ENCODE measurements at places on chromosomes 11 and 22.

- no peak for DNase-seq
Measured at GRCh38 chr11:96576383-96576782, 186.6 kb downstream of the JRKL start.

DNA sequence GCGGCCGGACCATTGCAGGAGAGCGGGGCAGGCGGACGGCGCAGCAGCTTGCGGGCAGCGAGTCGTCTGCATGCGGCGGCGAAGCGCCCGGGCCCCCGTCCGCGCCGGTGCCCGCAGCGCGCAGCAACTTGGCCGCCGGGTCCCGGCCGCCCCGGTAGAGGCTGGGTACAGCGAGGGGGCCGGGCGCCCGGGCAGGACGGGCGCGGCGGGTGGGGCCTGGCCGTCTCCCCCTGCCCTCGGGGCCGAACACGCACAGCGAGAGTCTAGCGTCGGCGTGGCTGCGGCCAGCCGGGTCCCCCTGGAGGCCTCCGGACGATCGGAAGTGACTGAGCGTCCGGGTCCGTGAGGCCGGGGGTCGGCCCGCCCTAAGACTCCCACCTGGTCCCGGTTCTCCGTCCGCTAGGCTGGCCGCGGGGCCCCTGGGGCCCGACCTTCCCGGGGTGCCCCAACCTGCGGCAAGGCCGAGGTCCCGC, 775 bp upstream of the TRABD start:
- DNase-seq: no peak

DNA sequence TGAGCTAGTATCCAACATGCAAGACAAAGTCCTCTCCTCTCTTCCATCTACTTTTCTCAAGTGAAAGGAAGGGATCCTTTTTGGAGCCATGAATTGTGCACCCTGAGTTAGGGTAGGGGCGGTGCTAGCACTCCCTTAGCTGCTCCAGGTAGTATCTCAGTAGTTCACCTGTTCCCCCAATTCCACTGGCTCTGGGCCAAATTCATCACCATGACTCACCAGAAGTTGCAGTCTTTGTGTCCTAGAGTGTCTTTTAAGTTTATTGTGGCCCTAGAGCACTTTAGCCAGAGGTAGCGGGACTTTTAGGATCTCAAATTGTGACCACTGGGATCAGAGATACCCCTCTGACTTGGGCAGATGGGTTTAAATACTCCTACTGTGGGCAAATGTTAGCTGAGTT, 398.6 kb upstream of the ANO5 start:
- no peak for DNase-seq

DNA sequence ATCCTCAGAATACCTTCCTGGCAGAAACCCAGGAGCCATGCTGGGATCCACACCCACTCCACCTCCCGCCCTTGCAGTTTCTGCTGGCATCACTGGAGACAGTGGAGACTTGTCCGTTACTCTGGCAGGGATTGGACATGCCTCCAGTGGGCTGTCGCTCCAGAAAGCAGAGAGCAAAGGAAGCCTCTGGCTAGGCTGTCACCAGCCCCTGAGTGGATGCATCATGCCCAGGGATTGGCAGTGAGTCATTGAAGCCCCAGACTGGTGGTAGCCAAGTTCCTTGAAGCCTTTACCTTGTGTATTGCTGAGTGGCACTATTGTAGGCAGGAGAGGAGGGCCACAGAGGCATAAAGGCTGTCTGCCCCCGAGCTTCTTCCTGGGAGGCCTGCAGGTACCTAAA, 34.8 kb upstream of the E2F8 start:
- no peak for DNase-seq

DNA sequence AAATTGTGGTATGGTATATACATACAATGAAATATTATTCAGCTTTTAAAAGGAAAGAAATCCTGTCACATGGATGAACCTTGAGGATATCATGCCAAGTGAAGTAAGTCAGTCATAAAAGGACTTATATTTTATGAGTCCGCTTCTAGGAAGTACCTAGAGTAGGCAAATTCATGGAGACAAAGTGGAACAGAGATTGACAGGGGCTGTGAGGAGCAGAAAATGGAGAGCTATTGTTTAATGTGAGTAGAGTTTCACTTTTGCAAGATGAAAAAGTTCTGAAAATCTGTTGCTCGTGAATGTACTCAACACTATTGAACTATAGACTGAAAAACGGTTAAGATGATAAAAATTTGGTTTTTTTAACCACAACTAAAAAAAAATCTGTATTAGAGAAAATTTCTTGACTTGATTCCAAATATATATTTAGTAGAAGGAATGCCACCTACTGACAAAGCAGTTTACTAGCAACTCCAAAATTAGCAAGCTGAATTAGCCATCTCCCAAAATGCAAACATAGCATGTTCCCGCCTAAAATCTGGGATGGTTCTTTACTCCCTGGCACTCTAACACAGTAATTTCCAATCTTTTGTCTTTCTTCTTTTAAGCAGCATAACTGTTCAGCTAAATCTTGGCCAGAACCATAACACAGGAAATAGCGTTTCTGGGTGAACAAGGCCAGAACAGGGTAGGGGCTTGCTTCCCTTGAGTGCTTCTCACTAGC, 1.5 kb downstream of the UFD1 start:
- DNase-seq: no peak

GRCh38 chr11:110323786-110324185, 27.4 kb upstream of the RDX start:
- DNase-seq: peak; percentile 59

- no peak for DNase-seq
Measured at GRCh38 chr22:23093051-23093788, 22.9 kb downstream of the GNAZ start.

DNA sequence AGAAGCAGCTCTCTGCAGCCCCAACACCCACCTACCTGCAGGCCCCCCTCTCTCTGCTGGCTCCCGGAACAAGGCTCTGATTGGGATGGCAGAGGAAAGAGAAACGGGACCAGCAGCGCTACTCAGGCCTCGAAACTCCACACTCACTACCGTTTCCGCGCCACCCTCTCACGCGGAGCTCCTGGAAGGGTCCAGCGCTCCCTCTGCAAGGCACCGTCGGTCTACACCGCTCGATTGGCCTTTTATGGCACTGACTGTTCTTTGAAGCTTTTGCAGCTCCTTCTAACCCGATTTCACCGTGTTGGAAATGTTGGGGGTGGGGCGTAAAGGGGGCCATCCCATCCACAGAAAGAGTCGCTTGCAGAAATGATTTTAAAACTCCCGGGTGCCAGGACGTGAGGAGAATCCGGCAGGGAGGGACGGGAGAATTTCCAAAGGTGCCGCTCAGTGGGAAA, 323 bp upstream of the PANX1 start:
- DNase-seq: no peak

GRCh38 chr11:85526564-85526963, 100.6 kb downstream of the DLG2 start:
- no peak for DNase-seq

GRCh38 chr11:130042093-130042591, 27.6 kb upstream of the APLP2 start:
- no peak for DNase-seq

DNA sequence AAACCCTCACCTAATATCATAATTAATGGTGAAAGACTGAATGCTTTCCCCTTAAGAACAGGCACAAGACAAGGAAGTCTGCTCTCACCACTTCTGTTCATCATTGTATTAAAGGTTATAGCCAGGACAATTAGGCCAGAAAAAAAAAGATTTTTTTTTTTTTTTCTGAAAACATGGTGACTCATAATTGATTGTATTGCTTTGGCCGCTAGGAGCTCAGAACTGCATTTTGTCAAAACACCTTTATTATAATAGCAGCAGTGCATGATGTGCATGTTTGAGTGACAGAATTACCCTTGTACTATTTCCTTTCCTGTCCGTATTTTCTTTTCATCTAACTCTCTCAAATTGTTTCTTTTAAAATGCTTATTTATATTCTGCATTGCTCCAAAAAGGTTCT, 98.1 kb downstream of the RNF169 start:
- DNase-seq: no peak

DNA sequence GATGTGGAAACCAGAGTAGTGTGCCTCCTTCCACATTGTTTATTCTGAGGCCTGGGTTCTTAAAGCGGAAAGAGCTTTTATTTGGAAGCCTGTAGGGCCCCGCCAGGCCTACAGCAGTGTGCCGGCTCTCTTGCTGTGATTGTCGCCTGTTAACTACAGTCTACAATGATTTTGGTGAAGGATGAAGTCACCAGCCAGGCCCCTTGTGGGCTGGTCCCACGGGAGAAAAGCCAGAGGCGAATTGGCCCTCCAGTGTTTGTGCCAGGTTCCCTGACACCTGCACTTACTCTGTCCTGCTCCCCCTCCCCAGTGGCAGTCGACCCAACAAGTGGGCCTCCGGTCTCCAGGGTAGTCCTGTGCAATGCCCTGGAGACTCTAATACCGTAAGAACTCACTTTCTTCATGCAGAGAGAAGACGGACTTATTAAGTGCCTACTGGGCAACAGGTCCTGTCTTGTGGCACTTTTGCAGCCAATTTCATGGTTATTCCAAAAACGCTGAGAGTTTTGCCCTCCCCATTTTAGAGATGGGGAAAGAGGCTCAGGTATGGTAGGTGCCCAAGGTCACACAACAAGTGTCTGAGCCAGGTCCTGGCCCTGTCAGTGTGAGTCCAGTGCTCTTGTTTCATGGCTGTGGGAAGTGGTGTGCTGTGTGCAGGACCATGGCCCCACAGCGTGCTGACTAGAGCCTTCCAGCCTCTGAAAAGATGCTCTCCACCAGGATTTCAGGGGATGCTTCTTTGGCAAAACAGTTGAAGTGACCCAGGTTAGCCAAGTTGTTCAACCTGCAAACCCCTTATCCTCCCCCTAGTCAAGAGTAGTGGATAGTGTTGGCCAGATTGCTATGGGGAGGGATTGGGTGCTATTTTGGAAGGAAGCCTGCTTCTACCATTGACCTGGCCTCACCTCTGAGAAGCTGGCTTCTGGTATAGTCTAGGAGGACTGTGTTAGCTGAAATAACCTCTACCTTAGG, 1.4 kb downstream of the MICAL2 start:
- no peak for DNase-seq

DNA sequence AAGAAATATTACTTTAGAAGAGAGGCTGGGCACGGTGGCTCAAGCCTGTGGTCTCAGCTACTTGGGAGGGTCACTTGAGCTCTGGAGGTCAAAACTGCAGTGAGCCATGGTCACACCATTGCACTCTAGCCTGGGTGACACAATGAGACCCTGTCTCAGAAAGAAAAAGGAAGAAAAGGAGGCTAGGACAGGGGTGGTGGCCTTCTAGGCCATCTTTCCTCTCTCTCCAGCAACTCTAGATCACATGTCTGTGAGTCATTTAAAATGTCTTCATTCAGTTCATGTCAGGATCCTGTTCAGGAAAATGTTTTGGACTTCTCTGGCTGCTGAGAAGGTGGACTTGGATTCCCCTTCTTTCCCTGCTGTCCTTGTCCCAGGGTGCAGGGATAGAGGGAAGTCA, 53.3 kb downstream of the PPFIA1 start:
- DNase-seq: no peak

GRCh38 chr11:1530686-1531448, 41.2 kb downstream of the DUSP8 start:
- no peak for DNase-seq

GRCh38 chr11:60985991-60986915, 14.8 kb downstream of the CD6 start:
- no peak for DNase-seq

DNA sequence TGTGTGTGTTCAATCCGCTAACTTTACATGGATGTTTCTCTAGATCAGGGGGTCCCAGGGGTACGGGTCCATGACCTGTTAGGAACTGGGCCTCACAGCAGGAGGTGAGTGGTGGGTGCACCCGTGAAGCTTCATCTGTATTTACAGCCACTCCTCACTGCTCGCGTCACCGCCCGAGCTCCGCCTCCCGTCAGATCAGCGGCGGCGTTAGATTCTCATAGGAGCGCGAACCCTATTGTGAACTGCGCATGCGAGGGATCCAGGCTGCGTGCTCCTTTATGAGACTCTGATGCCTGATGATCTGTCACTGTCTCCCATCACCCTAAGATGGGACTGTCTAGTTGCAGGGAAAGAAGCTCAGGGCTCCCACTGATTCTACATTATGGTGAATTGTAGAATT, 31.9 kb downstream of the MRGPRD start:
- no peak for DNase-seq

GRCh38 chr22:25402160-25402500, 162.3 kb upstream of the GRK3 start:
- DNase-seq: no peak

DNA sequence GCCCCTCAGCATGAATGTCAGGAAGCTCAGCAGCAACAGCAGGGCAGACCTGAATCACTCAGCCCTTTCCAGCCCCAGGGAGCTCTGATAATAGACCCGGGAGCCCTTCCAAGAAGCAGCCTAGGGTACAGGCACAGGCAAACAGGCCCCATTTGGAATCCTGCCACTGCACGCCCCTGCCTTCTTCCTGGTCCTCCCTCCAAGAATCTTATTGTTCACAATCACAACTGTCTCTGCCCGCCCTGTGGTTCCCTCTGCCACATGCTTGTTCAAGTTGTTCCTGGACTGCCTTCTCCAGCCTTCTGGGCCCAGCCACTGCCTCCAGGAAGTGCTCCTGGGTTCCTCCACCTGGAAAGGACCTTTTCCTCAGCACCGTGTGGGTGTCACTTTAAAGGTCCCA, 54.6 kb downstream of the LRRC32 start:
- no peak for DNase-seq

DNA sequence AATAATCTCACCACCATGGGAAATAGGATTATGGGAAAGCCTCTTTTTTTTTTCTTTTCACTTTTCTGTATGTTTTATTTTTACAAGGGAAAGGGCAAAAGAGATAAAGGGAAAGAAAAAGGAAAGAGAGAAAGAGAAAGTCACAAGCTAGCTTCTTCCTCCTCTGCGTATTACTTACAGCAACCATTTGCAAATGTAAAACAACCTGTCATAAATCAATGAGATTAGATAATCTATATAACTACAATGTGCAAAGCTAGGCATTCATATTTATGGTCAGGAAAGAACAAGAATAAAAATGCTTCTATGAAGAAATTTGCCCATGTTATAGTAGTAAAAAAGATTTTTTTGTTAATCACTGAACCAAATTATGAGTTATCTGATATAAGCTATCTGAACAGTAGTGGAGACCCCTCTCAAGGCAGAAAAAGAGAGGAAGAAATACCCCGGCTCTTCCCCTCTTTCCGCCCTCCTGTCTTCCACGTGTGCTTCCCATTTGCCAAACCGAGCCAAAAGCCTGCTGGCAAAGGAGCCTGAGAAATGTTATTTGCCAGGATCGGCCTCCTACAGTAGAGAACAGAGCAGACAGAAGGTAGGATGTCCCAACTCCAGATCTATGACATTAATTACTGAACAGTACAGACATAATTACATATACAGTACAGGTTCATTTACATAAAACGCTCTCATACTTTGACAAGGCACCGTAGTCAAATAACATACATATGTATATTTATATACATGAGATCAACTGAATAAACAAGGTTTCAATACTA, 50.2 kb downstream of the ARHGAP32 start:
- DNase-seq: no peak

- no peak for DNase-seq
Measured at GRCh38 chr22:19207884-19208283, 29.3 kb upstream of the SLC25A1 start.

- no peak for DNase-seq
Measured at GRCh38 chr11:112778877-112779266, 182.3 kb upstream of the NCAM1 start.

DNA sequence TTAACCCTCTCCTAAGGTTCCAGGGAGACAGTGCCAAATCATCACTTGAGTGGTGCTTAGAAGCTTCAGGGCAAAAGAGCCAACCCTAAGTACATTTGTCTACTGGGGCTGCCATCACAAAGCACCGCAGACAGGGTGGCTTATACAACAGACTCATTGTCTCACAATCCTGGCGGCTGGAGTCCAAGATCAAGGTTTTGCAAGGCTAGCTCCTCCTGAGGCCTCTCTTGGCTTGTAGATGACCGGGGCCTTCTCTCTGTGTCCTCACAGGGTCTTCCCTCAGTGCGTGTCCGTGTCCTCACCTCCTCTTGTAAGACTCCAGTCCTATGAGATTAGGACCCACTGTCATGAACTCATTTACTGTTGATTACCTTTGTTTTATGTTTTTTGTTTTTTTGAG, 34.1 kb upstream of the CD81 start:
- no peak for DNase-seq
